Hippocampal formation (tissue), 2 donors: ENCODE measurements at places on chromosomes 5 and 9.

- no peak for DNase-seq
These were observed 141.8 kb downstream of the DOCK2 start for GRCh38 chr5:169778622-169779596.

DNA sequence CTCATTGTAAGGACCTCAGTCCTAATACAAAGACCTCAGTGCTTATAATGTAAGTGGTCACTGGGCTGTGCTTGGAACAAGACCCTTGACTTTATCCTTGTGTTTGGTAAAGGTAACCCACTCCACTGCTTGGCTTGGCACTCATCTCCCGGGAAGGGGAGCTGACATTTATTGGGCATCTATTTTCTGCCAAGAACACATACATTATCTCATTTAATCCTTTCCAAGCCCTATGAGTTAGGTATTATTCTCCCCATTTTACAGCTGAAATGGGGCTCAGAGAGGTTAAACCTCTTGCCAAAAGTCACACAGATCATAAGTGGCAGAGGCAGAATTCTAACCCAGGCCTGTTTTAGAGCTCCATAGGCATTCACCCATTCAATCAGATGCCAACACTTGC, 32.4 kb downstream of the STC2 start:
- no peak for DNase-seq

DNA sequence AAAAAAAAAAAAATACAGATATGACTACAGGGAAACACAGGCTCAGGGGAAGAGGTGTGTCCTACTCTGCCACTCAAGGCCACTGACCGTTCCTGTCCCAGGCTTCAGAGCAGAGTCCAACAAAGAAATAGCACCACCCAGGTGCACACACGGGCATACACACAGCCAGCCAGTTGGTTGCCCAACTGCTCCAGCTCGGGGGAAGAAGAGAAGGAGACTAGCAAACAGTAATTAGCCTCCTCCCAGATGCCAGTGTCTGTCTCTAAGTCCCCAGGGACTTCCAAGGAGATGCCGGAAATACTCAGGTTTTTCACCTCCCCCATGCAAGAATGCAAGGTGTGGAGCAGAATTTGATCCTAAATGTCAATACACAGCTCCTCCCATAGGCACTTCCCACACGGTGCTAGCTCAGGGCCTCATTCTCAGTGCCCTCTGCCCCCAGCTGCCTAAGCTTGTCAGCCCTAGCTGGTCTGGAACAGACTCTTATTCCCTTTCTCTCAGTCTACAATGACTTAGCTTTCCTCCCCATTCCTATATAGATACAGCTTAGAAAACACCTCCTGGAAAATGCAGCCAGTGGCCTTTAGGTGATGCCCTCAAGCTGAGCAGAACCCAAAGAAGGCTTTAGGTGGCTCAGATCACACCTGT, 1.7 kb downstream of the MYORG start:
- no peak for DNase-seq

GRCh38 chr5:98076501-98076900, 697.0 kb upstream of the RGMB start:
- no peak for DNase-seq

- no peak for DNase-seq
These were observed 66.6 kb upstream of the IFNK start for GRCh38 chr9:27457445-27457844.

DNA sequence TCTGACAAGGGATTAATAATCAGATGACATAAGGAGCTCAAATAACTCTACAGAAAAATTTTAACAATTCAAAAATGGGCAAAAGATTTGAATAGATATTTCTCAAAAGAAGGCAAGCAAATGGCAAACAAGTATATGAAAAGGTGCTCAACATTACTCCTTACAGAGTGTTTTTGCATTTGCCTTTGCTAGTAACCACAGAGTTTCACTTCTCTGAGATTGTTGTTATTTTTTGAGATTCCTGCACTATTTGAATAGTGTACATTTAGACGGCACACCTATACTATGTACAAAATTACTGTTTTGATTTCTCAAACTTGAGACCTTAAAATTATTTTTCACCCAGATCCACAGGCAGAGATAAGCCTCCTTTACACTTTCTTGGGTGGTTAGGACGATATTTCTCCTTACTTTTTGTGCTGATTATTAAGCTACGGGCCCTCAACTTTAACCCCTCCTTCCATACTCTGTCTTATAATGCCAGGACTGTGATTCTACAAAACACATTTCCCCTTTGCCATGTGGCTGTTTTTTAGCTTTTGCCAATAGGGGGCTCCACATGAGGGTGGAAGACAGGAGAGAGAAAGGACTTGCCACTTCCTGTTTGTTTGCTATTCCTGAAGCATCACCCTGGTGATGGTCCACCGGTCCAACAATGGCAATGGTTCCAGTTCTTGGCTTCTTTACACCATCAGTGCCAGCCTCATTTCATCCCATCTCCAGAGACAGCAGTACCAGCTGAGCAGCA, 65.0 kb upstream of the DAP start:
- no peak for DNase-seq

- no peak for DNase-seq
These were observed 276.5 kb downstream of the ARHGEF28 start for GRCh38 chr5:73902327-73903051.

GRCh38 chr5:2184563-2185540, 302.1 kb upstream of the IRX4 start:
- no peak for DNase-seq

GRCh38 chr9:6907772-6908381, 150.1 kb downstream of the KDM4C start:
- DNase-seq: peak; percentile 63

GRCh38 chr9:7286101-7286500, 513.5 kb downstream of the DMAC1 start:
- DNase-seq: no peak

DNA sequence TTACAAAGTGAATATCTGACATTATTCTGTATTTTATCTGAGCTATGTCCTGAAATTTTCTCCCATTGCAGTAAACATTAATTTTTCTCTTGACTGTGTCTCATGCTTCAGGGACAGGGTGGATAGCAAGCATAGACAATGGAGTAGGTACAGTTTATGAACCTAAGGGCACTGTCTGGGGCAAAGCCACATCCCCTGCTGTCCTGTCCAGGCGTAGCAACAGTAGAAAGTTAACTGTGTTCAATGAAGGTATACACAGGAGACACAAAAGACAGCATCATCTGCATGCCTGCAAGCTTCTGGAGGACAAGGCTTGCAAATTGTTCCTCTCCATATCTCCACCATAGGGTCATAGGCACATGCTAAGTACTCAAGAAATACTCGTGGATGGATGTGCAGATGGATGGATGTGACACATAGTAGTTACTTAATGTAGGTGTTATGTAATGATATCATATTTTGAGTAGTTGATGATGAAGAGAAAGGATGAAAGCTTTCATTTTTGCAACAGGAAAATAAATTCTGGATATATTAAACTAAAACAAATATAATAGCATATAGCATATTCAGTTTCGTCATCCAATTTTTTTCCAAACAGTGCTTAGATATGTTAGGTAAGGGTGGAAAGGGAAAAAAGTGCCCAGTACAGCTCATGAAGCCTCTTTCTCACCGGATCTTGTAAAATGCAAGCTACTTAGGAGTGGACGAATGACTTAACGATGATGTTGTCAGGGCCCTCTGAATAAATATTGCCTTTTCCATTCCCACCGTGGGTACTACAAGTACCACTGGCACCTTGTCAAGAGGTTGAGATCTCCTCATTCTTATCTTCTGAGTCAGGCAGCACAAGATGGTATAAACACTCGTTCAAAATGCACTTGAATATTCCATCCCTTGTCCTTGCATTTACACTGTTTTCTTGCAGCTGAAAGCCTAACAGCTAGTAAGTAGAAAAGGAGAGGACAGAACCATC, 19.9 kb upstream of the ZSWIM6 start:
- no peak for DNase-seq

- DNase-seq: no peak
These were observed 11.1 kb downstream of the EXD3 start for GRCh38 chr9:137411645-137412380.

- DNase-seq: peak; percentile 45
These were observed 451.4 kb upstream of the C9orf72 start for GRCh38 chr9:28024676-28025075.

DNA sequence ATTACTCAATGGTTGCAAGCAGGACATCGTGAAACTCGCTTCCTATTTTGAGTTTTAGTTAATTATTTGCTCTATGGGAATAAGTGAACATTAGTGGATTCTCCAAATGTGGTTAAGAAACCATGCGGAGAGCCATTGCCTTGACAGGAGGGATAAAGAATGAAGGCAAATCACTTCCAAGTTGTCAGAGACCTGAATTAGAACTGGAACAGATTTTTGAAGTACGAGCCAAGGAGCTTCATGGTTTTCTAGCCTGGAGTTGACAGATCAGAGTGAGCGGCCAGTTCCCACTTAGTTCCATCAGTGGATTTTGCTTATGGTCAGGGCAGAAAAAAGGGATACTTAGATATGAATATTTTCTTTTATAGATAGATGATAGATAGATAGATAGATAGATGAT, 171.4 kb upstream of the CDH10 start:
- DNase-seq: no peak

GRCh38 chr5:123220621-123221146, 131.6 kb downstream of the PRDM6 start:
- no peak for DNase-seq

GRCh38 chr9:78212868-78213267, 23.0 kb upstream of the CEP78 start:
- DNase-seq: no peak

DNA sequence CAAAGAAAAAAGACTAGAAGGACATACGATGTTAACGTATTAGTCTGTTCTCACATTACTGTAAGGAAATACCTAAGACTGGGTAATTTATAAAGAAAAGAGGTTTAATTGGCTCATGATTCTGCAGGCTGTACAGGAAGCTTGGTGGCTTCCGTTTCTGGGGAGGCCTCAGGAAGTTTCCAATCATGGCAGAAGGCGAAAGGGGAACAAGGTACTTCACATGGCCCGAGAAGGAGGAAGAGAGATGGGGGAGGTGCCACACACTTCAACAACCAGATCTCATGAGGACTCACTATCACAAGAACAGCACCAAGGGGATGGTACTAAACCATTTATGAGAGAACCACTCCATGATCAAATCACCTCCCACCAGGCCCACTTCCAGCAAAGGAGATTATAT, 110.1 kb downstream of the CARTPT start:
- no peak for DNase-seq

DNA sequence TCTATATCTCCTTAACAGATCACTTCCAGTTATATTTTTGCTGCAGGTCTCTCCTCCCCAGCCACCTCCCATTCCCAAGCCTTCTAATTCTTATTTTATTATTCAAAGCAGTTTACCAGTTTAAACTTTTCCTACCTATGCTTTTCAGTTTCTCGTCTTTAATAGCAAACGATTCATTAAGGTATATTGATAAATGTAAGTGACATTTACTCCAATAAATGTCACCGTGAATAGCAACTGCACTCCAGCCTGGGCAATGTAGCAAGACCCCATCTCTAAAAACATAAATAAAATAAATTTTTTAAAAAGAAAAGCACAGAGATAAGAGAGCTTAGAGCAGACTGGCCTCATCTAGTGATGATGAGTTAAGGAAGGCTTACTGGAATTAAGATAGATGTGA, 42.6 kb downstream of the ARRDC3 start:
- DNase-seq: no peak

- no peak for DNase-seq
These were observed 11.7 kb downstream of the DNM1 start for GRCh38 chr9:128214571-128215490.

- no peak for DNase-seq
These were observed 112.2 kb downstream of the MTX3 start for GRCh38 chr5:79878721-79879336.

GRCh38 chr5:105905392-105905791, 1765.3 kb downstream of the EFNA5 start:
- no peak for DNase-seq

GRCh38 chr5:167546270-167546669, 745.2 kb upstream of the WWC1 start:
- DNase-seq: no peak

- DNase-seq: no peak
These were observed 348.9 kb upstream of the ISL1 start for GRCh38 chr5:51034222-51034901.

- no peak for DNase-seq
These were observed 50.3 kb downstream of the BARX1 start for GRCh38 chr9:93904649-93905472.

- DNase-seq: no peak
These were observed 30.4 kb downstream of the TBC1D2 start for GRCh38 chr9:98225015-98225442.

GRCh38 chr9:4929917-4930316, 55.2 kb upstream of the JAK2 start:
- no peak for DNase-seq

DNA sequence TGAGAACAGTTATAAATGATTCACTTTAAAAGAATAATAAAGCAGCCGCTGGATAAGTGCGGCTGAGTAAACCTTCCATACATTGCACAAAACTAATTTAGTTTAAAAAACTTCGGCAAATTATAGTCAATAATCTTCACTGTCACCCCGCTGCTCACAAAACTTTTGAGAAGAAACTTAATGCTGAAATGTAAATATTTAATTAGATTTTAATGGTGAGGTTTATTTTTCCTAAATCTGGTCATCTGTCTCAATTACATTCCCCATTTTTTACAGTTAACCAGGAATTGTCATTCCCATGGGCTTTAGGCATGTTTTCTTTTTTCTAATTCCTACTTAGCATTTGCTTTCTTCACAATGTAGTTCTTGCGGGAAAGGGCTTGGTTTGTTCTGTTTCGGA, 169.8 kb downstream of the CAAP1 start:
- no peak for DNase-seq

DNA sequence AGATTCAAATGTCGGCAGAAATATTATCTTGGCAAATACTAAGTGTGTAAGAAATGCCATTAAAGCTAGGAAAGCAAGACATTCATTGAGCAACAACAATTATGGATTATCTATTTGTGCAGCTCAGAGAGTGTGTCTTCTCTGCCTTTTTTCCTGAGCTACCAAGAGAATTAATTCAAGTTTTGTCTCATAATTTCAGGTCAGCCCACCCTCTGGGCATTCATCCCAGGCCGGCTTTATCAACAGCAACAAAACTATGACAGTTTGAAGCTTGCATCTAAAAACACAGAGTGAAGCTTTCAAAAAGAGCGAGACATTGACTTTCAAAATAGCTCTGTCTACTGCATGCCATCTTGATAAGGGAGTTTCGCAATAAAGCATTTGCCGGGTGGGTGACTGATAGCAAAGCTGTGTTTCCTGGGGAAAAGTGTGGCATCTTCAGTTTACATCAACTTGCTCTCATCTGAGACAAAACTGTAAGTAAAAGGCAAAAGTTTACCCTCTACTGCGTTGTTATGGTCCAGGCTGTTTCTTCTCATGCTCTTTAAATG, 182.4 kb downstream of the IRX1 start:
- DNase-seq: no peak

GRCh38 chr5:43569236-43569746, 12.4 kb upstream of the PAIP1 start:
- DNase-seq: no peak

GRCh38 chr9:94976077-94976476, 249.6 kb downstream of the AOPEP start:
- no peak for DNase-seq

- DNase-seq: no peak
These were observed 110.8 kb upstream of the CTSL start for GRCh38 chr9:87615136-87615535.
